T1000 (cell line): ENCODE measurements at places on chromosomes 2 and 18.

DNA sequence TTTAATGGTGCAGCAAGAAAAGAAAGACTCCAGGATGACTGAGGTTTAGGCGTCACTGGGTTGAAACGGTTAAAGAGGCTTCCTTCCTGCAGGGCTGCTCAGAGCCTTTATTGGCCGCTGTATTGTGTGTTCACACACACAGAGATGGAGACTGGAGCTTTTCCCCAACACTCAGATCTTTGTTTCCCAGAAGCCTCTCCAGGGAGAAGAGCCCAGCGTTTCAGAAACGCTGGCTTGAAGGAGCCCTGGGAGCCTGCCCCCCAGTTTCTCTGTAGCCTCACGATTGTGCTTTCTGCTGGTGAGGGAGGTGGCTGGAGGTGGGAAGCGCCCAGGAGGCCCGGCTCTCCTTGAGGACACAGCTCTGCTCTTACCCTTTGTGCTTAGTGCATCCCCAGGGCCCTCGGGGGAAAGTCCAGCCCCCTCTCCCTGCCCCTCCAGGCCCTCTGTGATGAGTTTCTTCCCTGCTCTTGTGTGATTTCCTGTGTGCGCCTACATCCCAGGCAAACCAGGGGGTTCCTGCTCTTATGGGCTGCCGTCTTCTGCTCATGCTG is 37.1 kb downstream of the RRM2 start:
- DNase-seq: no peak

GRCh38 chr18:72325307-72325706 is 218.8 kb downstream of the CBLN2 start:
- DNase-seq: no peak

GRCh38 chr2:70939839-70940580 is 4.3 kb downstream of the ATP6V1B1 start:
- DNase-seq: no peak

- DNase-seq: no peak
Measured at GRCh38 chr2:198499539-198499938, 695.1 kb downstream of the PLCL1 start.

GRCh38 chr2:102473020-102473419 is at the start of gene SLC9A4:
SLC9A4 (plus strand) TSS chr2:102473226; CDS start chr2:102473760, 534 bp downstream.
- DNase-seq: peak; percentile 6

- DNase-seq: no peak
Measured at GRCh38 chr2:207480521-207481040, 49.2 kb upstream of the CREB1 start.

GRCh38 chr2:88829607-88830463 is 138.4 kb downstream of the RPIA start:
- no peak for DNase-seq

DNA sequence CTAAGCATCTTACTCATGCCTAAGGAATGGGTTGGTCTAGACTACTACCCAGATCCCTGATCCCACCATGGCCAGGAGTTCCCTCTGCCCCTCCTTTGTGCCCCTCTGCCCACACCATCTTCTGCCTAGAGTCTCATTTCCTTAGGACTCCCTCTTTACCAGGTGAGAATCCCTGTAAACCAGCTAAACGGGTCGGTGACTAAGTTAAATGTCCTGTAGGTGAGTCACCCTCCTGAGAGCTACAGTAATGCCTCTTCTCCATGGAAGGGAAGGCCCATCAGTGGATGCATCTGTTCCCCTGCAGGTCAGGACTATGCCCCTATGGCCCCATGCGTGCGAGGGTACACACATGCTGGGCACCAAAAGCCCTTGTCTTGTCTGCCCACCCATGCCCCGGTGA is 25.4 kb downstream of the PTGR3 start:
- no peak for DNase-seq

DNA sequence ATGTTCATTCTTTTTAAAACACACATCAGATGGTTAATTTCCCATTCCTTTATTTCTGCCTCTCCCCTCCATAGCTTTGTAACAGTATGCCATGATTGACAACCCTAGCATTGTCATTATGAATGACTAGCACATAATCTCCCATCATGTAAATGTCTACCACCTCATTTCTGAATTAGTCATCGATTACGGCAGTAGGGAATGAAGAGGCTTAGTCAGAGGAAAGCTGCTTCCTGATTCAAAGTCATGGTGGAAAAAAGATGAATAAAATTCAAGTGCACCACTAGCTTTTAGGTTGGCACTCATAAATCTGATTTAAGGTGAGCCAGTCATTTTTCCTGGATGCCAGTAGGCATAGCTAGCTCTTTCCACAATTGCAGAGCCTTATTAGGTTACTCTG is 19.1 kb upstream of the ACMSD start:
- DNase-seq: no peak

DNA sequence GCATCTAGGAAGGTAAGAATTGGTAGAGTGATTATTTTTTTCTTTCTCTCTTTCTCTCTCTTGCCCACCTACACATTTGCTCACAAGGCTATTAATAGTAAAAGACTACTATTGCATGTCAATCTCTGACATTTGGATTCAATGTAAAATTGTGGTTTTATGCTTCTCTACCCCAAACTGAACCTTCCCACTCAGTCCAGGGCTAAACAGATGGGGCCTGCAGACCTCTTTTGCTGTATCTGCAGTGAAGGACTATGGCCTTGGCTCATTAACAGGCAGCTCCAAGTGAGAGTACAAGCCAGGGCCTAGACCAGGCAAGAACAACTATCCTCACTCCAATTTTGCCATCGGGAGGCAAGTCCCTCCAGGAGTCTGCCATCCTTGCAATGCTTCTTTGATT is 68.3 kb upstream of the ARL4C start:
- no peak for DNase-seq

- no peak for DNase-seq
Measured at GRCh38 chr2:133240491-133241223, 327.6 kb downstream of the NCKAP5 start.

DNA sequence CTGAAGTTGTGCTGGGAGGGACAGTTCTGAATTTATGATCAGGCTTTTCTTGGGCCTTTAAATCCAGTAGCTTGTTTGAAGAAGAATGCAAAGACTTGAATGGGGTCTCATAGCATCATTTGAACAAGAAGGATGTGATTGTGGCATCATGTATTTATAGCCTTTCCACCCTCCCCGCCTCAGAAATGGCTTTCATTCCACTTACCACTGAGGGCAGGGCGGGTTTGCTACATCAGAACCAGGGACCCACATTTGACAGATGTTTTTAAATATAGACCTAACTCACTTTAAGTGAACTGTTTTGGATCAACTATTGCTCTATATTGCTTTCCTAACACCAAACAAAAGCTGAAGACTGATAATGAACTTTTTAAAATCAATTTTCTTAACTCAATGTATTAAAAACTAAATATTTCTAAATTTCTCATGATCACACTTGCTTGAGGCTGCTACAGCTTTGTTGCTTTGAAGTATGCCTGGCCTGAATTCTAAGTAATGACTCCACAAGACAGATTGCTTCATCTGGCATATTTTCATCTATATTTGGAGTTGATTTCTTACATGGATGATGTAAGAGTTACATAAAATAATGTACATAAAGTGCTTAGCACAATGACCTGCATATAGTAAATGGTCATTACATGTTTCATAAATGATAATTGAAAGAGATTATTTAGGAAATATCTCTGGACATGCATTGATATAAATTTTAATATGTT is 1552.9 kb upstream of the SLC39A10 start:
- no peak for DNase-seq

DNA sequence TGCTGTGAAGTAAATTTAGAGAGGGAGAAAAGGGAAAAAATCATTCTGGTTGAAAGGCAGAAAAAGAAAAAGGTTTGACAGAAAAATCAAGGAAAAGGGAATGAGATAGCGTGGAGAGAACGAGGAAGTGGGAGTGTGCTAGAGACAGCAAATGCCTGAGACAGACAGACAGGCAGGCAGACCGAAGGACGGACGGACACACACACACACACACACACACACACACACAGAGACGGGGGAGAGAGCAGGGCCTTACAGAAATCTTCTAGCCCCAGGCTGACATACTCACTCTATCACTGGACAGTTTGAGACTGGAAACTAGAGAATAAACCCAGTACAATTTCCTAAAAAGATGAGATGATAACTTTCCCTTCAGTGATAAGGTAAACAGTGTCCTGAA is 238.4 kb downstream of the ZNF521 start:
- DNase-seq: no peak
